T-helper 17 cell (primary cell): ENCODE measurements at places on chromosomes 5 and 9.

DNA sequence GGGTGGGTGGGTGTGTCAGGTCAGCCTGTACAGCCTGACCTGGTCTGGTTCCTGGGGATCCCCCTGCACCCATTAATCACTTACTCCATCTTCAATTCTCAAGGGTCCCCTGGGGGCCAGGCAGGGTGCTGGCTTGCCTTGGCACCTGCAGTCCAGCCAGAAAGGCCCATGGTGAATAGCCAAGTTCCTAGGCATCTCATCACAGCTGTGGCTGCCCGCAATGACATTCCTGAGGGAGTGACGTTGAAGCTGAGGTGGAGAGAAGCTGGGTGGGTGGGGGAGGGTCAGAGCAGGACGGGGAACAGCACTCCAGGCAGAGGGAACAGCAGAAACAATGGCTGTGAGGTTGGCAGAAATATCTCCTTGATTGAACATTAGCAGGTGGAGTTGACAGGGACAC, 10.6 kb downstream of the HMCN2 start:
- no peaks in the 10 kb centered on the region for H3K4me1 ChIP-seq
- H3K4me3 ChIP-seq, result no peak overlapping the region
- H3K27ac ChIP-seq, result no peak overlapping the region
- no peak for DNase-seq
- H3K36me3 ChIP-seq, result no peaks in the 10 kb centered on the region

DNA sequence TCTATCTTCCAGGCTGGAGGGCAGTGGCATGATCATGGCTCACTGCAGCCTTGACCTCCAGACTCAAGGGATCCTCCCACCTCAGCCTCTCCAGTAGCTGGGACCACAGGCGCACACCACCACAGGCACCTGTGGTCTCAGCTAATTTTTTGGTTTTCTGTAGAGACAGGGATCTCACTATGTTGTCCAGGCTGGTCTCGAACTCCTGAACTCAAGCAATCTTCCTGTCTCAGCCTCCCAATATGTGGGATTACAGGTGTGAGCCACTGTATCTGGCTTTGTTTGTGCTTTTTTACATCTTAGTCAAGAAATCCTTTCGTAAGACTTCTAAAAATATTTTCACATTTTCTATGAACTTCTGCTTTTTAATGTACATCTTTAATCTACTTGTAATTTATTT, 116.9 kb downstream of the DENND1A start:
- no peak overlapping the region for H3K4me3 ChIP-seq
- DNase-seq, result no peak
- H3K27me3 ChIP-seq, result no peaks in the 10 kb centered on the region
- no peaks in the 10 kb centered on the region for H3K36me3 ChIP-seq
- H3K4me1 ChIP-seq, result peaks cover 3% of the 10 kb centered on the region
- H3K27ac ChIP-seq, result no peak overlapping the region

GRCh38 chr5:98320343-98320742, 453.1 kb upstream of the RGMB start:
- DNase-seq, result no peak
- H3K4me3 ChIP-seq, result no peak overlapping the region
- H3K36me3 ChIP-seq, result no peaks in the 10 kb centered on the region
- H3K4me1 ChIP-seq, result no peaks in the 10 kb centered on the region
- no peaks in the 10 kb centered on the region for H3K27me3 ChIP-seq

GRCh38 chr5:142386137-142387023, 61.6 kb upstream of the SPRY4 start:
- DNase-seq, result no peak
- no peak overlapping the region for H3K27ac ChIP-seq
- H3K27me3 ChIP-seq, result peaks cover 6% of the 10 kb centered on the region

DNA sequence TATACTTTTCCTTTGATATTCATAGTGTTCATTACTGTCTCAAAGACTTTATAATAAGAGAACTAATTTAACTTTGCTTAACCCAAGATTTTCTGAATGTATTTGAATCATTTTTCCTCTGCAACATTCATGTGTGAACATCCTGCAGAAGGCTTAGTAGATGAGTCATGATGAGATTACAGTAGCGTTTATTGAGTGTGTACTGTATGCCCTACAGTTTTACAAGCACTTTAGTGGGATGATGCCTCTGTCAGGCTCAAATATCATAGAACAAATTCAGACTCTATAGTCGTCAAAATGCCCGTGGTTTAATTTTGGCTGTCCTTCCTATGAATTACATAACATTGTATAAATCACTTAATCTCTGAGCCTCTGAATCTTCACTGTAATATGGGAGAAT, 41.2 kb downstream of the FYB1 start:
- peaks cover 18% of the 10 kb centered on the region for H3K36me3 ChIP-seq
- peak overlapping the region; percentile 100 for H3K27ac ChIP-seq
- no peaks in the 10 kb centered on the region for H3K27me3 ChIP-seq
- no peak for DNase-seq
- peak overlapping the region; percentile 77 for H3K4me3 ChIP-seq

GRCh38 chr5:54854883-54855581, 130.4 kb downstream of the ESM1 start:
- H3K27me3 ChIP-seq, result peaks cover 57% of the 10 kb centered on the region
- no peak overlapping the region for H3K27ac ChIP-seq
- no peaks in the 10 kb centered on the region for H3K4me1 ChIP-seq
- no peak for DNase-seq
- H3K4me3 ChIP-seq, result no peak overlapping the region

- H3K27me3 ChIP-seq, result no peaks in the 10 kb centered on the region
- H3K36me3 ChIP-seq, result no peaks in the 10 kb centered on the region
- no peak for DNase-seq
- no peak overlapping the region for H3K27ac ChIP-seq
- H3K4me1 ChIP-seq, result no peaks in the 10 kb centered on the region
These were observed 592.0 kb downstream of the BNC2 start for GRCh38 chr9:16278326-16278999.
